ENCODE measurements at places on chromosomes 3 and 15. TPM values are rescaled to one million over a fixed set of nuclear protein-coding genes. Genes with fewer than 3 reads are reported as not detected.
A peak's percentile ranks its signal among the peaks of the same experiment; 100 is the strongest.

TGM4 gene
- not detected for total RNA-seq

GRCh38 chr3:128515967-128516366 is 23.0 kb upstream of the GATA2 start:
- no peak overlapping the region for H3K4me3 ChIP-seq
- H3K4me1 ChIP-seq, result no peaks in the 10 kb centered on the region
- H3K36me3 ChIP-seq, result no peaks in the 10 kb centered on the region

DNA sequence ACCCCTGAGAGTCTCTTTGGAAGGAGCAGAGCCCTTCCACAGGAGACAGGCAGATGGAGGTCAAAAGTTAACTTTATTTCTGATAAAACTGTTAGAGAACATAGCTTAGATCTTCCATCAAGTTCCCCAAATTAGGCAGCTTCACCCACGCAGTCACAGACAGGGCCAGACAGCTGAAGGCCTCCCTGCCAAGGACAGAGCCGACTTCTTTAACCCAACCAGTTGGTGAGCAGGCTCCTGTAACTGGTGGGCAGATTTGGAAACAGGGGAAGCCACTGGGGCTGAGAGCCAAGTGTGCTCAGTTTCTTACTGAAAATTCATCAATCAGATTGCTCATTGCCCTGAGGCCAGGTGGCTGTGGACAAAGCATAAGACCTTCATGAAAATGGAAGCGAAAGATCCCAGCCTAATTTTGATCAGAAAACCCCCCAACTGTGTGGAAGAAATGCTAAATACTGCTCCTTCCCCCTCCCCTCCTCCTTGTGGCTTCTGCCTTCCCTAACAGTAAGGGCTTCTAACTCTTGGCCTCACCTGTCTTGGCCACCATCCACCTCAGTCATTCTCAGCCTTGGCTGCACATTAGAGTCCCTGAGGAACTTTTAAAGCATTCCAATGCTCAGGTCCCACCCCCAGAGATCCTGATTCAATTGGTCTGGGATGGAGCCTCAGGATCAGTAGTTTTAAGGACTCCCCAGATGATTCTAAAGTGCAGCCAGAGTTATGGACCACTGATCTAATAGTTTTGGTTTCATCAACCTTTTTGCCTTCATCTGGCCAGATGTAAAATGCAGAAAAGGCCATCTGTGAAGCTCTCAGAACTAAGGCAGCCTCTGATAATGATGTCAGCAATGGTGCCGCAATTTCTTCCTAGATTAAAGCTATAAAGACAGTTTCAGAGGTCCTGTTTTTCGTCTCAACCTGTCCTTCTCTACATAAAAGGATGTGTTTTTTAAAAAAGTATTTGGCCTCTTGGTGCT is 11.5 kb downstream of the CLRN1 start:
- peaks cover 11% of the 10 kb centered on the region for H3K27me3 ChIP-seq
- H3K36me3 ChIP-seq, result no peaks in the 10 kb centered on the region
- no peak overlapping the region for H3K27ac ChIP-seq
- no peak for DNase-seq

GRCh38 chr15:42707068-42707467 is 29.9 kb downstream of the CDAN1 start:
- no peak overlapping the region for H3K4me3 ChIP-seq
- no peaks in the 10 kb centered on the region for H3K27me3 ChIP-seq
- no peaks in the 10 kb centered on the region for H3K36me3 ChIP-seq
- H3K4me1 ChIP-seq, result peaks cover 6% of the 10 kb centered on the region
- no peak for DNase-seq
- no peak overlapping the region for H3K27ac ChIP-seq

DNA sequence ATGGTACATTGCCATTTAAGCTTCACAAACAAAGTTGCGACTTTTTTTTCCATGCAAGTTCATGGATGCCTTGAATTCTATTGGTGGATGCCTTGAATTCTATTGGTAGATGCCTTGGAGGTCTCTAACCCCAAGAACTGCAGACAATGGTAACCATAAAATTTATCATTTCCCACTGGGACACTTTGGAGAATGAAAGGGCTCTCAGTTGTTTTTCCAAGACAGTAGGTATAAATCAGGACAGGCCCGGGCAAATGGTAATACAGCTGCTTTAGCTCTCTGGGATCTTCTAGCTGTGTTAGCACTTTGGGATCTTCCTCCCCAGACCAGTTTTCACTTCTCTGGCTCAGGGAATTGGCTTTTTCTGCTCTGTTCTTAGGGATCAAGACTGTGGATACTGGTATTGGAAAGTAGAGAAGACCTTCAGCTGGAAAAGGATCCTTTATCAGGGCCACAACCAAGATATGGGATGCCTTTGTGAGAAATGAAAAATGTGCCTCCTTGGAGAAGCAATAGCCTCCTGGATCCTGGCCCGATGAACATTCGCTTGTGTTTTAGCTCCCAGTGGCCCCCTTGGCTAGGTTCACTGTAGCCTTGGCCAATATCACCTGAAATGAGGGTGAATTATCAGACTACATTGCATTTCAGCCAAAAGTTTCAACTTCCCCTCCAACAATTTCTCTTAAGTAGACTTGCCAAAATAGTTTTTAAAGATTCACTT is 8.3 kb downstream of the LRRC3B start:
- H3K4me1 ChIP-seq, result no peaks in the 10 kb centered on the region
- H3K27me3 ChIP-seq, result no peaks in the 10 kb centered on the region
- H3K27ac ChIP-seq, result no peak overlapping the region
- H3K4me3 ChIP-seq, result no peak overlapping the region

- peak overlapping the region; percentile 97 for H3K27ac ChIP-seq
- peaks cover 26% of the 10 kb centered on the region for H3K4me1 ChIP-seq
- no peaks in the 10 kb centered on the region for H3K27me3 ChIP-seq
- no peak for DNase-seq
Observed at GRCh38 chr15:41429003-41429890, 12.4 kb downstream of the RTF1 start.

- H3K36me3 ChIP-seq, result no peaks in the 10 kb centered on the region
- H3K4me3 ChIP-seq, result no peak overlapping the region
- no peak for DNase-seq
Observed at GRCh38 chr3:28745916-28746617, 397.4 kb upstream of the AZI2 start.

- DNase-seq, result peak; percentile 86
- no peaks in the 10 kb centered on the region for H3K36me3 ChIP-seq
- H3K4me3 ChIP-seq, result peak within 1 kb of the TSS; percentile 85
- peak within 1 kb of the TSS; percentile 85 for H3K27ac ChIP-seq
- H3K4me1 ChIP-seq, result peaks cover 12% of the 10 kb centered on the region
- H3K27me3 ChIP-seq, result peaks cover 9% of the 10 kb centered on the region
Observed at GRCh38 chr3:42772670-42773408, at the start of gene CCDC13. Gene CCDC13, minus strand, starts transcription at chr3:42773253. Its CDS starts 14,908 bp downstream, at chr3:42758345.

GRCh38 chr3:124529826-124530571 is 200.3 kb upstream of the UMPS start:
- no peak overlapping the region for H3K4me3 ChIP-seq
- no peak for DNase-seq
- H3K4me1 ChIP-seq, result no peaks in the 10 kb centered on the region

CTXN2 gene
- not detected for total RNA-seq

ERC2 gene
- not detected for total RNA-seq

DNA sequence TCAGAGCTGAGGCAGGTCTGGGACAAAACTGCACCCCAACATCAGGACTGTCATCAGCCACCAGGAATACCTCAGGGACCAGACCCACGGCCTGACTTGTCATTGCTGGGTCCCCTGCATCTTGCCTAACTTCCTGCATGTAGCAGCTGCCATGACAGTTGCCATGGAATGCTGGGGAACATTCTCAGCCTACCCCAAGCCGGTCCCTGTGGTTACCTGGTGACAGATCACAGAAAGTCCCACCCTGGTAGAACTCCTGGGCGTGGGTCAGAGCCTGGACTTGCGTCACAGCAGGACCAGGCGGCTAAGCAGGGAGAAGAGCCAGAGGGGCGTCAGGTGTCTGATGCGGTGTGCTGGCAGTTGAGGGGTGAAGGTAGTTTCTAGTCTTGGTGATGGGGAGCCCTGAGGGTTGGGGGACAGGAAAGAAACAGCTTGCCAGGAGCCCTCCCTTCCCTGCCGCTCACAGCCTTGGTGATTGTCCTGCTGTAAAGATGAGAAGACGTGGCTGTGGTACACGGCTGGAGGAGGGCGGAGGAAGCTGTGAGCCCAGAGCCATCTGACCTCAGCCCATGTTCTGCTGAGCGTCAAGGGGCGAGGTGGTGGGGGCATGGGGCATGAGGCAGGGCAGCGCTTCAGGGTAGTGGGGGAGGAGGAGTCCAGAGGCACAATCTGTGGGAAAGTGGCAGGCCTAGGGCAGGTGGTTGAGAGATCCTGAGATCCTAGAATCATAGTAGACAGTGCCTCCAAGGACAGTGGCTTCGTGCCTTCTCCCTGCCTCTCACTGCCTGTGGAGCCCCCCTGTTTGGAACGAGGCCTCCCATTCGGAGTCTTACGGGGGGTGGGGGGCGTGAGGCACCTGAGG is 5.4 kb downstream of the H1-8 start:
- peaks cover 1% of the 10 kb centered on the region for H3K27me3 ChIP-seq
- DNase-seq, result no peak
- H3K27ac ChIP-seq, result no peak overlapping the region
- H3K4me3 ChIP-seq, result no peak overlapping the region

- DNase-seq, result no peak
- no peaks in the 10 kb centered on the region for H3K36me3 ChIP-seq
- no peak overlapping the region for H3K27ac ChIP-seq
- no peaks in the 10 kb centered on the region for H3K27me3 ChIP-seq
- no peak overlapping the region for H3K4me3 ChIP-seq
- no peaks in the 10 kb centered on the region for H3K4me1 ChIP-seq
Observed at GRCh38 chr3:5579946-5580345, 392.4 kb downstream of the EDEM1 start.

- DNase-seq, result no peak
- H3K27me3 ChIP-seq, result peaks cover 4% of the 10 kb centered on the region
- H3K4me1 ChIP-seq, result peaks cover 8% of the 10 kb centered on the region
- H3K36me3 ChIP-seq, result no peaks in the 10 kb centered on the region
Observed at GRCh38 chr3:89114841-89115223, 7.4 kb downstream of the EPHA3 start.

NRG4 gene
- total RNA-seq, result not detected

- no peak for DNase-seq
- peaks cover 9% of the 10 kb centered on the region for H3K27me3 ChIP-seq
- no peaks in the 10 kb centered on the region for H3K36me3 ChIP-seq
Observed at GRCh38 chr3:170809975-170810357, 60.0 kb downstream of the RPL22L1 start.

SPRED1 gene
- 0.49 TPM for total RNA-seq

DNA sequence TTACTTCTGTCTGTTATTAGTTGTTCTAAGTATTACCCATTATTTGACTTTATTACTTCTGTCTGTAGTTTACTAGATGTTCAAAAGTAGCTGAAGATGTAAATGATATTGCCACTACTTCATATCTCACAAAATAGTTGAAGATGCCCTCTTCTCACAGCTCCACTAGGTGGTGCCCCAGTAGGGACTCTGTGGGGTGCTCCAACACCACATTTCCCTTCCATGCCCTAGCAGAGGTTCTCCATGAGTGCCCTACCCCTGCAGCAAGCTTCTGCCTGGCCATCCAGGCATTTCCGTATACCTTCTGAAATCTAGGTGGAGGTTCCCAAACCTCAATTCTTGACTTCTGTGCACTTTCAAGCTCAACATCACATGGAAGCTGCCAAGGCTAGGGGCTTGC is 80.8 kb downstream of the KCNH8 start:
- no peak overlapping the region for H3K4me3 ChIP-seq
- peaks cover 4% of the 10 kb centered on the region for H3K27me3 ChIP-seq
- no peaks in the 10 kb centered on the region for H3K36me3 ChIP-seq
- no peak overlapping the region for H3K27ac ChIP-seq
- DNase-seq, result no peak

Data from activated T-helper 1 cell treated with anti-CD3 and anti-CD28 coated beads, Interleukin-12 subunit alpha, Interleukin-12 subunit beta, Interleukin-2, Interleukin-4 antibody, amounts not matched to agents 30 ng/mL and 10 ng/mL and 1 ng/mL, durations not matched to agents 14 hours and 24 hours and 36 hours (primary cell).